ENCODE measurements at places on chromosomes 2 and 18.

GRCh38 chr2:30798536-30798991 lies 8.7 kb downstream of the CAPN13 start:
- DNase-seq = no peak

DNA sequence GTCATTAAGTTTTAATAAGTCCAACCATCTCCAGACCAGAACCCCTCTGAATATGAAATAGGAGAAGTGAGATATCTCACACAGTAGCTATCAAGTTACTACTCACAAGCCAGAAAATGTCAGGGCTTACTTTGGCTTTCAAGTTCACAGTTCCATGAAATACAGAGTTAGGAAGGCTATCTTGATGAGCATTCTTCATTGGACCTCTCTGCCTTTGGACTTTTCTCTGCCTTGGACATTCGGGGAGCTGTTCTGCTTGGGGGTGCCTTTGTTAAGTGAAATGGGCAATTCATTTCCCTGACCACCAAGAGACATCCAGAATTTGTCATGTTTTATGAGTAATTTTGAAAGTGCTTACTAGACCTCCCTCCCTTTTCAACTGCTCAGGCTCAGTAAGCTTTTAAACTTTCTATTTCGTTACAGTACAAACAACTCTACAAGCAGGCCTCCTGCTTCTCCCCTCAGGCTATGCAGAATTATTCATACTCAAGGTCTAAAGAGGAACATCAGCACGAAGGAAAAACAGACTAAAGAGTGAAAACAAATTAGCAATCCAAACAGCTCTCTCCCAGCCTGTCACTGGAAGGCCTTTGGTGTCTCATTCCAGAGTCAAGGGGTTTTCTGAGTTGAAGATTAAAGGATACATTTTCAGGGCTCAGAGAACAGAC lies 95.3 kb downstream of the MREG start:
- no peak for DNase-seq

DNA sequence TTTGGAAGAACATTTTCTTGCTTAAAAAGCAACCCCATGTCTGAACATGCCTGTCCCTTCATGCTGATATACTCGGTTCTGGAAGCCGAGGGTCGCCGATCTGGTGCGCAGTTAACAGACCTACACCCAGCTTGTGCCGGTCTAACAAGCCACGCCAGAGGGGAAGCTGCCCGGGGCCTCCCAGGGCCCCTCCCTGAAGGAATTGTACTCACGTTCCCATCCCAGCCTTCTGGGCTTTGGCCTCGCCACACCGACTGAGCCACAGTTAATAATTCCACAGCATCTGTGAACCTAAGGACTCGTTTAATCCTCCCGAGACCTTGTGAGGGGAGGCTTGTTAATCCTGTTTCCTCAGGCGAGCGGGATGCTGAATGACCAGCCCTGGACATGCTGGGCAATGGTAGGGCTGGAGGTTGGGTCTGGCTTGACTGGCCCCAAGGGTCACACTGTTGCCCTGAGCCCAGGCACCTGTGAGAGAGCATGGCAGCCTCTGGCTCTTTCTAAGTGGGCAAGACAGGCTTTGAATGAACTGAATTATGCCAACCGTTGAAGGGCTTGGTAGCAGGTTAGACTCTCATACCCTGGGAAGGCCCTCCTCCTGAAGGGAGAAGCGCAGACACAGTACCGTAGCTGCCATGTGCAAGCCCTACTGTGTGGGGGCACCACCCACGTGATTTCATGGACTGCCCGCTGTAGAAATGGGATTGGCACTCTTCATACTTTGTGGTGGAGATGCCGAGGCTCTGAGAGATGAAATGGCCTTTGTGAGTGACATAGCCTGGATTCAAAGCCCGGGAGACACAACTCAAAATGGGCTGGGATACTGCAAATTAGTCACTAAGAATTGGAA lies 27.9 kb upstream of the ODC1 start:
- no peak for DNase-seq

DNA sequence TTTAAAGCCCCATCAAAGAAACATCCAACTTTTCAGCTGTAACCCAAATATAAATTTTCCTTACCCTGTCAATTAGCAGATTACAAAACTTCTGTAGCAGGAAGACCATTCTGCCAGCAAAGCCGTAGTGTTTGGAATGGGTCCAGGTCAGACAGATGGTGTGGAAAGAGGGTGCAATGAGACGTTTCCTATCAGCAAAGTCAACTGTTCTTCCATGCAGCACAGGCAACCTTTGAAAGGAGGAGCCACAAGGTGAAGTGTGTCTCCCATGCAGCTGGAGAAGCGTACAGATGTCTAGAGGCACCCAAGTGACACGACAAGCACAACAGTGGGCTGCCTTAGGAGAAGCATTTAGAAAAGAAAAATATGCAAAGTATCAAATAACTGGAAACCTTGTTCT lies 83.7 kb downstream of the SP3 start:
- no peak for DNase-seq

- no peak for DNase-seq
Measured at GRCh38 chr2:111029181-111029927, 91.4 kb upstream of the BCL2L11 start.

DNA sequence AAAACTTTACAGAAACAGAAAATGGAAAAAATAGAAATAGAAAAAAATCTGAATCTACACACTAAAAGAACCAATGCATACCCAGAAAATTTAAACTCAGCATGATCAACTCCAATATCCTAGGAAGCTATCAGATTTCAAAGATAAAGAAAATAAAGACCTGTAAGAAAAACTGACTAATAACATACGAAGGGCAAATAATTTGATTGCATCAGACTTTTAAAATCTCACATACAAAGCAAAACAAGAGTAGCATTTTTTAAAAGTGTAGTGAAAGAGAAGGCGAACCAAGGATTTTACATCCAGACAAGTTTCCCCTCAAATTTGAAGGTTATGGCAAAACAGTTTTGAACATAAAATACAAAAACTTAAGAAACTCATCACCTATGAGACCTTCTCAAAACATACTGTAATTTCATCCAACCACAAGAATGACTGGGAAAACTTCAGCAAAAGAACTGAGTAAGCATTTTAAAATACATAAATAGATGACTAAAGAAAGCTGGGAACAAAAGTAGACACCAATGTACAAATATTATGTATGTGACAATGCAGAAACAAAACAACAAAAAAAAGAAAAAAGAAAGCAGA lies 54.8 kb downstream of the NBAS start:
- DNase-seq = no peak

All from CMK (cell line).